ENCODE measurements at places on chromosomes 7 and 10.

- DNase-seq: peak; percentile 41
Observed at GRCh38 chr10:93790439-93790838, 32.7 kb downstream of the LGI1 start.

DNA sequence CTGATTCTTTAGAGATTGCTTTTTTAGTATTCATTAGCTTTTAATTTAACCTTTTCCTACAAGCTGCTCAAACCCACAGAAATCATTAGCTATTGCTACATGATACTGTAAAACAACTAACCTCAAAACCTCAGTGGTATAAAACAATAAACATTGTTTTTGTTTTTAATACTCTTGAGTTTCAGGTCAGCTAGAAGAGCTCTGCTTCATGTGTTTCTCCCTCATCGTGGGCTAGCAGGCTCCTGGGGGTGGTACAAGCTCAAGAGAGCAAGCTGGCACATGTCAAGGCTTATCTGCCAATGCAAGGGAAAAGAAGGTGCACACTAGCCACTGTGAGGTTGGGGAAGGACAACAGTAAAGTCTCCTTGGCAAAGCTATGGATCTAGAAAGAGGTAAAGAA is 232.9 kb upstream of the PHF14 start:
- no peak for DNase-seq

DNA sequence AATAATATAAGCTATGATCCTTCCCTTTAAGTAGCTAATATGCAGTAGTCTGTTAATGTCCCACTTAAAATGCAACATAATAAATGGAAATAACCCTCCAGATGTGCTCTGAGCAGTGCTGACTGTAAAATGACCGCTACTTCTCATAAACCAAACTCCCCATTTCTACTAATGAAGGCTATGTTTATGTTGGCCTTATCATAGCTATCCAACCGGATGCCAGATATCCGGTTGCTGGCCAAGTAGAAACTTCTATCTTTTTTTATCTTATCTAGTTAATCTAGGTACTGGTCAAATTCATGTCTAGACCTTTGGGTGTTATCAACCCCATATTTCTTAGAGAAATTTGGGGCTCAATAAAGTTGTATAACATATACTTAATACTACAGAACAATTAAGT is 56.6 kb downstream of the CHRM2 start:
- DNase-seq: no peak

- DNase-seq: no peak
Observed at GRCh38 chr7:139568813-139569490, 45.5 kb downstream of the CLEC2L start.

DNA sequence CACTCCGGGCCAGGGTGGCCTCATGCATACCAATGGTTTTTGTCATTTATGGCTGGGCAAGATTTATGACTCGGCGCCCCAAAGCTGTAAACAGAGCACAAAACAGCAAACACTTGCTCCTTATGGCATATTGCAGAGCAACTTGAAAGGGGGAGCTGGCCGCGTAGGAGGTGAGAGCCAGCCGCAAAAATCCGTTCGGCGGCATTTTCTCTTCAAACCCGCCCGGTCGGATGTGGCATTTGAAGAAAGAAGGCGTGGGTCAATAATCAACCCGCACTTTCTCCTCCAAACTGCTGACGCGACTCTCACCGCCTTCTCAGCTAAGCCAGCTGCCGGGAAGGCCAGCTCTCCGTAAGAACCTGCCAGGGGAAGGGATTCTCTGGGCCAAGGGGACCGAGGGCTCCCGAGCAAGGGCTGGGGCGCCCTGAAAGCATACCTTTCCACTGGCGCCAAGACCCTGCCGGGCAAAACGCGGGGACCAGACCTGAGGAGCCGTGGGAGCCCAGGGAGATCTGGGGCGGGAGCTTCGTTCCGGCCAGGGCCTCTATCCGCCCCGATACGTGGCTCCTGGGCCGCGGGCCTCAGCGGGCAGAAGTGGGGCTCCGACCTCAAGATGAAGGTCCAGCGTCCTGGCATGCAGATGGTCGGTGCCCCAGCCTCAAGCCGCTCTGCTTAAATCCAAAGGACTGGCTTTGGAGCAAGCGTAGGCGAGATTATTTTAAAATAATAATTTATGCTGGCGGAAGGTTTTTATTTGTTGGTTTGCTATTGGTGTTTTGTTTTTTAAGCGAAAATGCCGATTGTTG is 12.9 kb upstream of the HOXA2 start:
- DNase-seq: peak; percentile 37

GRCh38 chr7:21076054-21076453 is 289.4 kb upstream of the SP8 start:
- DNase-seq: peak; percentile 59

GRCh38 chr7:139523199-139523941 is at the start of gene CLEC2L:
Gene CLEC2L (plus strand): TSS chr7:139523685. CDS start chr7:139523928, 243 bp downstream.
- DNase-seq: peak; percentile 56

DNA sequence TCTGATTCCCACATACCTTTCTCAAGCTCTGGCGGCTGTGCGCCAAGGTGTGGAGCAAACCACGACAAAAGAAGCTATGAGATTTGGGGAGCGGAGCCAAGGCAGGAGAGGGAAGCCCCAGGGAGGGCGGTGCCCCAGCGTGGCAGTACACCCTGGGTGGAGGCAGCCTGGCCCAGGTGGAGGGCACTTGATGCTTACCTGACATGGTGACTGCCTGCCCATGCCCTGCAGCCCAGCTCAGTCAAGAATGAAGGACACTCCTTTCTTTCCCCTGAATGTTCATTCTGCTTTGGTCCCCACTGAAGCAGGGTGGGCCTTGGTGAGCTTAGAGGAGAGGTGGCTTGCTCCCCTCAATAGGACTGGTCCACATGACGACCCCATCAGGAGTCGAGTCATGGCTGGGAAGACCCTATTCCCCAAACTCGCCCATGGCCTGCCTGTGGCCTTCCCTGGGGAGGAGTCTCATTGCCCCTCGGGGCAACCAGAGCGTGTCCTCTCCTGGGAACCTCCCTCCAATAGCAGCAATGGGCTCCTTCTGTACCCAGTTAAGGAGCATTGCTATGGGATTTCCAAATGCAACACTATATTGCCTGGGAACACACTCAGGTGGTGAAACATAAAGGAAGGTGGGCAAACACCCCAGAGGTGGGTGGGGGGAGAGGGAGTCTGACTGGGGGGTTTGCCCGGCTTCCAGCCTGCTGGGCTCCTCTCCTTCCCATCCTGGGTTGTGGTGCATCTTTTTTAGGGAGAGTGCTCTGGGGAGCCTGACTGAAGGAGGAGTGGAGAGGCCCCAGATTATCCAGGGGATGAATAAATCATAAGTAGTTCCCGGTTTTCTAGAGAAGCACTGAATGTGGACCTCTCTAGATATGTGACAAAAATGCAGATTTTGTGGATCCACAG is 22.7 kb downstream of the RAMP3 start:
- DNase-seq: no peak

GRCh38 chr7:142130267-142130666 is 18.7 kb downstream of the MGAM2 start:
- no peak for DNase-seq

GRCh38 chr7:142935941-142936565 is 2.5 kb upstream of the TRPV5 start:
- DNase-seq: no peak

- peak; percentile 64 for DNase-seq
Observed at GRCh38 chr7:7183061-7183837, 905 bp downstream of the C1GALT1 start.

DNA sequence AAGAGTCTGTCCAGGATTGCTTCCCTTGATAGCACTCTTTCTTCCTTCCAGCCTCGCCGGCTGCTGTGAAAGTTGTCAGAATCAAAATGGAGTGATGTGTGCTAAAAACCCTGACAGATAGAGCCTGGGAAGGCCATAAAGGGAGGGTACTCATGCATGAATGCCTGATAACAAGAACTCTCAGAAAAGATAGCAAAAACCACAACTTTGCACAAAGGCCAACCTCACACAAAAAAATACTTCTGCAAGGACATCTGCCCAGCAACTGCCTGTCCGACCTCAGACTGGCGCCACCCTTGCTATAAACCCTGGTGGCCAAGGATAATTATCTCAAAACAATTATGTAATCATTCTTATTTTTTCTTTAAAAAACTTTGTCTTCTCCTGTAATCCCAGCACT is 133.2 kb upstream of the SVIL start:
- DNase-seq: no peak

DNA sequence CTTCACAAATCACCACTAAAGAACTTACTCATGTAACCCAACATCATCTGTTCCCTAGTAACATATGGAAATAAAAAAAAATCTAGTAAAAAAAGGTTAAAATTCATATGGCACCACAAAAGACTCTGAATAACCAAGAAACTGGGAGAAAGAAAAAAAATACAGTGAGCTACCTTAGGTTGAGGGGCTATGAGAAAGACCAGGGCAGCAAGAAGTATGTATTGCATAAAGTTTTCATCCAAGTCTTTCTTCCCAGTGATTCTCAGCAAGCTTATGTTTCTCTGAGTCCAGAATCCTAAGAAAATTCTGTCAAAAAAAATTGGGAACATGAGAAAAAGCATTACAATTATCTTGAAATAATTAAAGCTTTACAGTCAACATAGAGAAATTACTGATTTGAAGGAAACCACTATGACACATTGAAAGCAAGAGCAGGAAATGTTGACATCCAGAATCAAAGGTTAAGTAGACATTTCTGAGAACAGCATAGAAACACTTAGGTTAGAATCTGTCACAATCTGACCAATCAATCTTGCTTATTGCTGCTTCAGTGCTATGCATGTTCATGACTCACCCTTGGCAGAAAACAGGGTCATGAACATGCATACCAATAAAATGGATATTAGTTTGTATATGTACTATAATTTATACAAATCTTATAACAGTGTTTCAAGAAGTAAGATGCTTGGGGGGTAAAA is 494.0 kb upstream of the POT1 start:
- DNase-seq: peak; percentile 11

GRCh38 chr7:156979711-156980110 is 30.2 kb downstream of the NOM1 start:
- DNase-seq: no peak

DNA sequence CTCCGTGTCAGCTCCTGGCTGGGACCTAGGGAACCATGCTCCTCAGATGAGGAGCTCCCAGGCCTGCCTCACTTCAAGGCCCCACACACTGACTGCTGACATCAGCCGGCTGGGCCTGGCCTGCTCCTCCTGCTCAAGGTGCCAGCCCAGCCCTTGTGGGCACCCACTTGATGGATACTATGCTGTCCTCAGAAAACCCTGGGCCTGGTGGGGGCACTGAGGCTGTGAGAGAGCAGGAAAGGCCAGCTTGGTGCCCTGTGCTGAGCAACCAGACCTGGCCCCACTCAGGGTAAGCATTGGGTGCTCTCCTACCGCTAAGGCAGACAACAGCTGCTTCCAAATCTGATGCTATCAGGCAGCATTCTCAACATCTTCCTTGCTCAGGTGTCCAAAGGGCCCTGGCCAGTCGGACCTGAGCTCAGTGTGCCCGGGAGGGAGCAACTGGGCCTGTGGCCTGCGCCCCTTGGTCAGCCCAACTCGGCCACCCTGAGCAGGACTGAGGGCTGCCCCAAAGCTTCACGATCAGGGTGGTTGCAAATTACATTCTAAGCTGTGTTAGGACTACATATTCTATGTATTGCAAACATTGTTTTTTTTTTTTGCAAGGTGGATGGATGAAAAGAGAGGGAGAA is 21.9 kb upstream of the ANTXRL start:
- DNase-seq: no peak

- no peak for DNase-seq
Observed at GRCh38 chr10:13859979-13860654, 273.4 kb downstream of the PRPF18 start.

- DNase-seq: peak; percentile 6
Observed at GRCh38 chr10:62492012-62492869, 118.1 kb downstream of the ZNF365 start.

- no peak for DNase-seq
Observed at GRCh38 chr7:22718200-22718711, 8.7 kb upstream of the IL6 start.

DNA sequence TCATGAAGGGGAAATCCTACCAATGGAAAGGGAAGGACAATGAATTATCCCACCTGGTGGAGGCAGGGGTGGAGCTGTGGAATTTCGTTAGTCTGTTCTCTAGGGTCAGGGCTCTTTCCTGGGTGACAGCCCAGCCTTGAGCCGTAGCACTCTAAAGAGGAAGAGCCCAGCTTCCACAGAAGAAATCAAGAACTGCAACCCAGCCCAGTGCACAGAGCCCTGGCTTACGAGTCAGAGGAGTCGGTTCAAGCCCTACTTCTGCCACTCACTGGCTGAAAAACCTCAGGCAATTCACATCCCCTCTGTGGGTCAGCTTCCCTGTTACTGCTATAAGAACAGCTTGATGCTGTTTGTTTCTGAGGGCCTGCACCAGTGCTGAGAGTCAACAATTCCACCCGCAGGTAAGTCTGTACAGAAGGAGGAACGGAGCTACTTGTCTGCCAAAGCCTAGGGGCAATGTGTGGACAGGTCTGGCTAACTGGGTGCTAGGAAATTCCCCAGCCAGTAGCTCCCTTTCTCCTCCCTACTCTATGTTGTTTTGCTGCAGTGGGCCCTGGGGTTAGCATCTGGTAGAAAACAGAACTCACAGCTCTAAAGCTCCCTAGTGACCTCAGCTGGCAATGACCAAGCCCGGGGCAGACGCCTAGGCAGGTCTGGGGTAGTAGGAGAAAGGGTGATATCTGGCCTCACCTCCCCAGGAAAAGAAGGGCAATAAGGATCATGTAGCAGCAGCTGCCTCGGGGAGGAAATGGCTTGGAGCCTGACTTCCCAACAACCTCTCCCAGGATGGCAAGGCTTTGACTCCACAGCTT is 3.3 kb downstream of the AVPI1 start:
- DNase-seq: no peak

DNA sequence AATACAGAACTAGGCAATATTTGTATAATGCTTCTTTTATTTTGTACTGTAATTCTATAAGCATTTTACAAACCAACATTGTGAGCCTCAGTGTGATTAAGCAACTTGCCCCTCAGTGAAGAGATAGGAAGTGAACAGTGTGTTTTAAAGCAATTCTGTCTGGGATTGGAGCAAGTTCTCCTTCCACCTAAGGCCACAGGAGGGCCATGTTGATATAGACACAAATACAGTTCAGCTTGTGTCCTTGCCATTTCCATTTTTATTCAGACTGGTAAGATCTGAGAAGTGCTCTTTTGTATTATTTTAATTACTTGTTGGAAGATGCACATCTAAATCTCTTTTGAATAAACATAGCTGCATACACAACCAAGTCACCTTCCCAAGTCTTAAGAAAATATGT is 416.3 kb upstream of the COBL start:
- DNase-seq: peak; percentile 24

- no peak for DNase-seq
Observed at GRCh38 chr10:4778761-4779160, 47.2 kb upstream of the AKR1E2 start.

GRCh38 chr7:4268040-4268965 is 413.8 kb upstream of the FOXK1 start:
- DNase-seq: no peak

- DNase-seq: peak; percentile 2
Observed at GRCh38 chr10:10164848-10165247, 852.8 kb upstream of the CELF2 start.

GRCh38 chr7:94525923-94526322 is 16.3 kb downstream of the CASD1 start:
- DNase-seq: no peak

DNA sequence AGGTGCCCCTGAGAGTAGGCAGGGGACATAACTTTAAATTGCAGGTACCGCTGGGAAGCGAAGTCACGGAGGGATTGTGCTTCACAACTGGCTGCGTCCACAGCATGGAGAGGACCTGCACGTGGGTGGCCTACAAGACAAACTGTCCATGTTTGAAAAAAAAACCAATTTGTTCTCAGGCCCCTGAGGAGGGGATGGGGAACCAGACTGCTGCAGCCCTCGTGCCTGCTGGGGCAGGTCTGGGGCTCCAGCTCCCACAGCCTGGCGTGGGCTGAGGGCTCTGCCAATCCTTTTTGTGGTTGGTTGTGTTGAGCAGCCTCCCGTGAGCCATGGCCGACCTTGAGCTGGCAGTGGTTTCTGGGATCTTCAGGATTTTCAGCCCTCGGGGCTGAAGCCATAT is 9.7 kb downstream of the SFRP5 start:
- DNase-seq: no peak

All from NCI-H82 (cell line).